Cortex of kidney (tissue), 1 donor: ENCODE measurements at places on chromosomes 4 and X.

GRCh38 chr4:145626623-145626982 is 7.4 kb downstream of the MMAA start:
- no peak for DNase-seq

- no peak for DNase-seq
These were observed 84.9 kb downstream of the BCOR start for GRCh38 chrX:40012868-40013265.

DNA sequence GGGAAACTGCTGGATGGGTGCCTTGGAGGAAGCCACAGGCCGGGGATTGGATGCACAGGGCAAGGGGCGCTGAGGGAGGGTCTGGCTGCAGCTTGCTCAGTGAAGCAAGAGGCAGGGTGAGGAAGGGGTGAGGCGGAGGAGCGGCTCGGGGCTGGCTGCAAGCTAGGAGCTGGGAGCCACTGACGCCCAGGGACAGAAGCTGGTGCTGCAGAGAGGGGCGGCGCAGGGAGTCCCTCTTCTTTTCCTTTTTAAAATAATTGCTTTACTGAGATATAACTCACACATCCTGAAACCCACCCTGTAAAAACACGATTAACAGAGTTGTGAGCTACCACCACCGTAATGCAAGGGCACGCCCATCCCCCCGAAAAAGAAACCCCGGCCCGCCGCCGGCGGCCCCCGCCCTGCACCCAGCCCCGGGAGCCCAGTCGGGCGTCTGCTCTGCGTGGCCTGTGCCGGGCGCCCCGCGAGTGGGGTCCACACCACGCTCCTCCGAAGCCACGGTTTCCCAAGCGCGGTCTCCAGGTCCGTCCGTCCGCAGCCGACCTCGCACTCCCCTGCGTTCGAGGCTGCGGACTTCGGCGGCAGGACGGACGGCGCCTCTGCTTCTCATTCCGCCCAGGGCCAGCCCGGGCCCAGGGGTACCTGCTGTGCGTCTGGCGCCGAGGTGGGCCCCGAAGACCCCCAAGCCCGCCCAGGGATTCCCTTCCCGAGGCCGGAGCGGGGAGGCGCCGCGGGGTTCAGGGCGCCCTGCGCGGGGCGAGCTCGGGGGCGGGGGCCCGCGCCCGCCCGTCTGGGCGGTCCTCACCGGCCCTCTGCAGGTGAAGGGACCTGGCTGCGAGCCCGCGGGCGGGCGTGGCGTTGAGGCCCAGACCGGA is 866 bp upstream of the UVSSA start:
- no peak for DNase-seq

GRCh38 chr4:98976716-98977115 is 18.8 kb upstream of the METAP1 start:
- DNase-seq: no peak

DNA sequence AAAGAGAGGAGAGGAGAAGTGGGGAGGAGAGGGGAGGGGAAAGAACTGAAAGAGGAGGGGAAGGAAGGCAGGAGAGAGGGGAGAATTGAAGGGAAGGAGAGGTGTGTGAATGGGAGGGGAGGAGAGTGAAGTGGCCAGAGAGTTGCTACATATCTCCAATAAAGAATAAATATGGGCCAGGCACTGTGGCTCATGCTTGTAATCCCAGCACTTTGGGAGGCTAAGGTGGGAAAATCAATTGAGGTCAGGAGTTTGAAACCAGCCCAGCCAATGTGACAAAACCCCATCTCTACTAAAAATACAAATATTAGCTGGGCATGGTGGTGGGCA is 482.4 kb downstream of the NAF1 start:
- DNase-seq: no peak

GRCh38 chr4:174521800-174522182 is 497 bp downstream of the HPGD start:
- DNase-seq: peak; percentile 6

- DNase-seq: no peak
These were observed 316.7 kb downstream of the RPA4 start for GRCh38 chrX:97200454-97200853.

- no peak for DNase-seq
These were observed 195.3 kb upstream of the ANKRD50 start for GRCh38 chr4:124907881-124908280.

GRCh38 chr4:73919691-73920090 is 50.5 kb downstream of the CXCL1 start:
- DNase-seq: no peak

DNA sequence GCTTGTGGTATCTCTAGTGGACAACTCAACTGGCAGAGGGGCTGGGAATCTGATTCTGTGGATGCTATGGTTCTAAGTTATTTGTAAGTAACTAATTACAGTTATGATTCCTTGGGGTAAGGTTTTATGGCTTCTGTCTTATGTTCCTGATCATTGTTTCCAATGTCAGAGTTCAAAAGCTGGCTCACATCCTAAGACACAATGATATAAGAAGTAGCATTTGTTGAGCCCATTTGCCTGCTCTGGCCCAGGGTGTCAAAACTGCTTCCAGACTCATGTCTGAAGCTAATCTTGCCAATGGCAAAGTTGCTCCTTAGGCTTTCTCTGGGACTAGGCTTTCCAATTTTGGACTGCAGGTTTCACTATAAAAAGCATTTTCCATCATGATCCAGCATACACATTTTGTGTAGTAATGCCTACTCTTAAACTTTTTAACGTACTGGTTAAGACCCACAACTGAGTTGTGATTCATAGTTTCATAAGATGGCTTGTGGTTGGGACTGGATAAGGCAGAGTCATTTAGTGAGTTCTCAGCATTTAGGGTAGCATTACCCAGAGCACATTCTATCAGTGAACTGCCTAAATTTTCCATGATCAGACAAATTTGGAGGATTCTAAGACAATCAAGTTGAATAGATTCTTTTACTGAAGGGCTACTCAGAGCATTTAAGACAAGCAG is 50.0 kb downstream of the CCNI start:
- no peak for DNase-seq

DNA sequence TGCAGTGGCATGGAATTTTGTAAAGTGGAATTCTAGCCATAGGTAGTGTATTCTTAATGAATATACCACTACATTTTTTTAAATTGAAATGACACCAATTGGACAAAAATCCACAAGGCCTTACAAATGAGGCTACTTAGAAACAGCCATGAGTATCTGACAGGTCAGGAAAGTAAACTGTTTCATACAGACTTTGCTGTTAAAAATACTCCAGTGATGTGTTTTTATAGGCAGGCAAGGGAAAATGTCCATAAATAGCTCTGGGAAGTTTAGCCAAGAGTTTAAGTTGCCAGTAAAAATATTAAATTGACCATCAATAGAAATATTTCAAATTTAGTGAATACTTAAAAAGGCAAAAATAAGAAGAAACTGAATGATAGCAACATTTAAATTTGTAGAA is 41.8 kb upstream of the PDLIM5 start:
- DNase-seq: no peak

DNA sequence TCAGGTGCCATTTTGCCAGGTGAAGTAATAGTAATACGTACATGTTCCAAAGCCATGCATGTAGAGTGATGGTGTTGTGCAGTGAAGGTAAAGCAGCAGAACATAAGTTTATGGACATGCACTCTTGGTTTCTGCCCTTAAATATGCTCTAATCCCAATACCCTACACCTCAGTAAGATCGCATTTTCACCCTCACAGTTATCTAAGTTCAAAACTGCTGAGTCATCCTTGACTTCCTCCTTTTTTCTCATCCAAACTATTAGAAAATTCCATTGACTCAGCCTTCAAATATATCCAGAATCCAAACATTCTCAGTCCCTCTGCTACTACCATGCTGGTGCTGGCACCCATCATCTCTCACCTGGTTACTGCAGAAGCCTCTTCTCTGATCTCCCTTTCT is 652.9 kb upstream of the IGFBP7 start:
- DNase-seq: no peak

GRCh38 chr4:34105311-34105710 is 2139.0 kb downstream of the ARAP2 start:
- no peak for DNase-seq

DNA sequence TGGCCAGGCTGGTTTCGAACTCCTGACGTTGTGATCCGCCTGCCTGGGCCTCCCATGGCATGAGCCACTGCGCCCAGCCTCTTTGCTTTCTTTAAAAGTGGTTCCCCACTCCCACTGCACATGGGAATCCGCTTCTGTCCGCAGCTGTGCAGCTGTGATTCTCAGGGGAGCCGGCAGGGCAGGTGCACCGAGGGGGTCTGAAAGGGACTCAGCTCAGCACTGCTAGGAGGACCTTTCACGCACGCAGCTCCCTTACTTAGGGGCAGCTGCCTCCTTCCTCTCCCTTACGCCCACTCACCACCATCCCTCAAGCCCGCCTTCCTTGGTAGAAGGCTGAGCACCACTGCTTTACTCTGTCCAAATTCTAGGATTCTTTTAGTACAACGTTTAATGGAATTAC is 40.4 kb upstream of the CYP4V2 start:
- DNase-seq: no peak

DNA sequence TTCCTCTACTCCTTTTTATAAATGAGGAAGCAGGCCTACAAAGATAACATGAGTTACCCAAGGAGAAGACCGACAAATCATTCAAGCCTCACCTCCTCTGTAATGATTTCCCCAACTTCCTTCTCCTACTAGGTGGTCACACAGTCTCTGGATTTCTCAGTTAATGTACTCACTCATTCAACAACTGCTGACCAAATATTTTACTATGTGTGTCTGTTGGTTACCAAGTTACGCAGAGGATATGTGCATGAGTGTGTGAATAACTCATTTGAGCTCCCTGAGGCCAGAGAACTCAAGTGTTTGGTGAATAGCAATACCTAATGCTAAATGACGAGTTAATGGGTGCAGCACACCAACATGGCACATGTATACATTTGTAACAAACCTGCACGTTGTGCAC is 10.4 kb downstream of the CASK start:
- DNase-seq: no peak

- no peak for DNase-seq
These were observed 1.2 kb upstream of the CNKSR2 start for GRCh38 chrX:21373001-21373400.

DNA sequence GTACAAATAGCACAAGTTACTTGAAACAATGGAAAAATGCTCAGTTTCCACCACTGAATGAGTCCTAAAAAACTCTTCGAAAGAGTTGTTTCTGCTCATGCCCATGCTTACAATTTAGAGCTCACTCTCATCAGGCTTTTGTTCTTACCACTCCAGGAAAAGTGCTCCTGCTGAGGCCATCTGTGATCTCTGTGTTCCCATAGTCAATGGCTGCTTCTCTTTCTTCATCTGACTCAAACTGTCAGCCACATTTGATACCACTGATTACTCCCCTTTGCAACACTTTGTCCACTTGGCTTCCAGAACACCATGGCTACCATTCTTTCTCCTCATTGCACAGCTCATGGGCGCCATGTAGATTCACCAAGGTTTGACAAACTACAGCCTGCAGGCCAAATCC is 80.0 kb upstream of the SLC34A2 start:
- DNase-seq: no peak

- DNase-seq: no peak
These were observed 36.4 kb upstream of the LCORL start for GRCh38 chr4:18057821-18058533.

DNA sequence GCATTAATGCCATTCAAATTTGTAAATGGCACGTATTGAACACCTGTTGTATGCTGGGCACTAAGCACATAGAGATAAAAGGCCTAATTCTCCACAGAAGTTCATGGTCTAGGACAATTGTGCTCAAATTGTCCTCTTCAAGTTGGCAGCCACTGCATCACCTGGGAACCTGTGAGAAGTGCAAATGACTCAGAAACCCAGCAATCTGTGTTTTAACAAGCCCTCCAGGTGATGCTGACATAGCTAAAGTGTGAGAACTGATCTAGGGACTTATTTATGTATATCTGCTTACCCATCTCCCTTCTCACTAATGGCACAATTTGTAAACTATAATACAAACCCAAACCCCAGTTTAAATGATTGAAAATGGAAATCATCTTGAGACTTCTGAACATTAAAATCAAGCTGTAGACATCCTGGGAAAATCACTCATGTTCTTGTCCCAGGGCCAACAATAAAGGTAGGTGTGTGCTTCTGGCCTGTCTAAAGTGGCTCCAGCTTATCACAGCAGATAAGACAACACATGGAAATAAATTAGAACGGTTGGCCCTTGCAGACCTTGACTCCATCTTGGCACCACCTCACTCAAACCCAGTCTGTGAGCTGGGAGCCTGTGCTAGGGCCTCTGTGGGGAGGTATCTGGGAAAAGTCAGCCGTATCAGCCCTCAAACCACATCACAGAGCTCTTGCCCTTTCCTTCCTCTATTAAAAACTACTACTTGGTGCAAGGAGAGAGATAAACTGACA is 46.8 kb downstream of the UCHL1 start:
- no peak for DNase-seq

GRCh38 chrX:23900220-23900797 is 7.4 kb downstream of the APOO start:
- DNase-seq: no peak

- DNase-seq: no peak
These were observed 26.5 kb downstream of the HS3ST1 start for GRCh38 chr4:11402192-11402591.

GRCh38 chrX:15973299-15973698 is 118.7 kb upstream of the AP1S2 start:
- DNase-seq: no peak

GRCh38 chrX:82695066-82695465 is 813.0 kb upstream of the POU3F4 start:
- DNase-seq: no peak

DNA sequence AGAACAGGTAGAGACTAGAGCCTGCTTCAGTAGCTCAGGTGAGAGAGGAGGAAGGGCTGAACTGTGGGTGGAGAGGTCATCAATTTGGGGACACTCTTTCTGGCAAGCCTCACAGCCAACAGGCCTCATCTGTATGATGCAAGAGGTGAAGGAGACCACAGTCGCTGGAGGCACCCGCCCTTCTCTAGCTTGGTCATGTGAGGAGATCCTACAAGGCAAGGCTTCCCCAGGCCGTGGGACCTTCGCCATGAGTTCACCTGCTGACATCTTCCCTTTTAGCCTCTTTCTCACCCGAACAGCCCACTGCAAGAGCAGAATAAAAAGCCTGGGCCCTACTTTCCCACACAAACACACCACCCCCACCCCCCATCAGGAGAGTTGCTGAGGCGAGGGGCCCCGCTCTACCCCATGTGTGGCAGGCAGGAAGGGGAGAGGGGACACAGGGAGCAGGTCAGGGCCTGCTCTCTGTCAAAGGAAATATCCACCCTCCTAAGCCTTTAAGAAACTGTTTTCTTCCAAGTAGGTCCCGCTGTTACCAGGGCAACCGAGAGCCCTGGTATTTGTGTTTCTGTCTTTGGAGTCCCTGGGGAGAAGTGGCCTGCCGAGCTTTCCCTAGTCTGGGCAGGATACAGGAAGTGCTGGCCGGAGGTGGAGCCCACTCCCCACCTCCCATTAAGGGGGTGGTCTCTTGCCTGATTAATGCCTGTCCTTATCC is 8.1 kb downstream of the RTL5 start:
- no peak for DNase-seq

GRCh38 chrX:72478853-72479252 is 93.8 kb downstream of the HDAC8 start:
- DNase-seq: no peak

GRCh38 chr4:186020106-186020792 is 48.7 kb upstream of the TLR3 start:
- DNase-seq: no peak
